Gastrocnemius medialis (tissue), 4 donors: ENCODE measurements at places on chromosomes 2 and 18. TPM values are rescaled to one million over a fixed set of nuclear protein-coding genes. Genes with fewer than 3 reads are reported as not detected.

DNA sequence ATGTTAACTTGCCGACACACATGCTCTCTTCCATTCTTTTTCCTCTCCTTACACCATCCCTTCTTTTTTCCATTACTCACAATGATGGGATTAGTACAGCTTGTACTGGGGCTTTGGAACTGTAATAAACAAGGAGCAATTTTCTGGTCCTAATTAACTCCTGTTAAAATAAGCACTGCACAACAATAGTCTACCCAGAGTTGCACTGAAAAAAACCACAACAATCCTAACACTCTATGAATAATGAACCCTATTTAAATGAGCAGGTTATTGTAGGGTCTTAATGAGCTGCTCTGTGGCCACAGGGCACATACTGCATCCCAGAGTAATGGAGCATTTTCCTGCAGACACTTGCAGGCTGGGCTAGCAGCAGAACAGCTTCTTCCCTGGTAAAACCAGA lies 380.3 kb downstream of the NRXN1 start:
- H3K27me3 ChIP-seq = no peaks in the 10 kb centered on the region
- no peak overlapping the region for H3K4me3 ChIP-seq
- H3K36me3 ChIP-seq = no peaks in the 10 kb centered on the region
- DNase-seq = no peak
- H3K27ac ChIP-seq = no peak overlapping the region

- H3K27me3 ChIP-seq = no peaks in the 10 kb centered on the region
- DNase-seq = peak; percentile 19
- H3K4me3 ChIP-seq = no peak overlapping the region
- no peaks in the 10 kb centered on the region for H3K4me1 ChIP-seq
Measured at GRCh38 chr2:235421618-235422017, 72.2 kb upstream of the AGAP1 start.

Gene IL36G
- total RNA-seq = not detected

DNA sequence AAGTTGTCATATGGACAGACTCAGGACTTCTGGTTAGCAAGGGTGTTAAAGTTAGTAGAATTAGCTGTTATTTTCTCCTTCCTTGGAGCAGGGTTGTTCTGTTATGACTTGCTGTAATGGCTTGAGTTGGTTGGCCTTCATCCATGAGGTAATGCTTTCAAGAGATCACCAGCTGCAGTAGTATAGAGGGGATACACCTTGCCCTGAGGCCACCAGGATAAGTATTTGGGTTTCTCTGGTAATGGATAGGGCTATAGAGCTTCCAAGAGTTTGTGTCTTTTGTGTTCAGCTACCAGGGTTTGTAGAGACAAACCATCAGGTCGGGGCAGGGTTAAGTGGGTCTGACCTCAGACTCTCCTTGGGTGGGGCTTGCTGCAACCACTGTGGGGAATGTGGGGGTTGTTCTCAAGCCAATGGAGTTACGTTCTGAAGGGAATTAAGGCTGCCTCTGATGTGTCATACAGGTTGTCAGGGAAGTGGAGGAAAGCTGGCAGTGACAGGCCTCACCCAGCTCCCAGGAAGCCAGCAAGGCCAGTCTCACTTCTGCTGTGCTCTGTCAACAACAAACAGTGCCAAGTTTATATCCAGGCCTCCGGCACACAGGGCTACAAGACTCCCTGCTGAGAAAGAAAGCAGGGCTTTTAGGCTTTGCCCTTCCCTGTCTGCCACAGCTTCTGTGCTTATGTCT lies 356.6 kb downstream of the SPAG16 start:
- H3K27ac ChIP-seq = no peak overlapping the region
- H3K27me3 ChIP-seq = no peaks in the 10 kb centered on the region
- no peaks in the 10 kb centered on the region for H3K4me1 ChIP-seq
- no peaks in the 10 kb centered on the region for H3K36me3 ChIP-seq
- H3K4me3 ChIP-seq = no peak overlapping the region

- no peaks in the 10 kb centered on the region for H3K36me3 ChIP-seq
- H3K4me3 ChIP-seq = no peak overlapping the region
- H3K4me1 ChIP-seq = peaks cover 90% of the 10 kb centered on the region
- H3K27me3 ChIP-seq = no peaks in the 10 kb centered on the region
- no peak for DNase-seq
Measured at GRCh38 chr18:11992096-11992790, 10.9 kb downstream of the IMPA2 start.

DNA sequence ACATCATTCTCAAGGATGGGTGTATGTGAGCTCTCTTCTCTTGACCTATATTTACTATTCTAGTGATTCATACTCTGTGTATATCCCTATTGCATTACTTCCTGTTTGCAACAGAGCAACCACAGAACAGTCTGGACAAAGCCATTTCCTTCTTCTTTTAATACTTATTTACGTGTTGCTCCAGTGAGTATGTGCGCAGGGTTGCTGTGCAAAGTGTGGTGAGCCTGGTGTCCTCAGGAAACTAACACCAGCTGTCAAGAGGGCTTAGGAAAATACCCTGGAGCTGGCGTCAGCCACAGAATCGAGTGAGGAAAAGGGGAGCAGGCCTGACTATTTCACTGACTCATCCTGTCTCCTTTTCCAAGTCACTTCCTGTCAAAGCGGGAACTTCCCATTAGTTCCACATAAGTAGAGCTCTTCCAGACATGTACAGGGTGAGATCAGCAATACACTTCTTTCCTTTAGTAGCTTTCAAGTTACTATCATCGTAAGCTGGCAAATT lies 214.1 kb upstream of the COPS8 start:
- peak; percentile 41 for DNase-seq
- H3K4me1 ChIP-seq = no peaks in the 10 kb centered on the region
- no peaks in the 10 kb centered on the region for H3K27me3 ChIP-seq
- no peak overlapping the region for H3K4me3 ChIP-seq
- no peaks in the 10 kb centered on the region for H3K36me3 ChIP-seq
- peak overlapping the region; percentile 67 for H3K27ac ChIP-seq

- H3K27me3 ChIP-seq = peaks cover 19% of the 10 kb centered on the region
- no peak for DNase-seq
- no peak overlapping the region for H3K27ac ChIP-seq
Measured at GRCh38 chr2:735670-736218, 58.5 kb upstream of the TMEM18 start.

DNA sequence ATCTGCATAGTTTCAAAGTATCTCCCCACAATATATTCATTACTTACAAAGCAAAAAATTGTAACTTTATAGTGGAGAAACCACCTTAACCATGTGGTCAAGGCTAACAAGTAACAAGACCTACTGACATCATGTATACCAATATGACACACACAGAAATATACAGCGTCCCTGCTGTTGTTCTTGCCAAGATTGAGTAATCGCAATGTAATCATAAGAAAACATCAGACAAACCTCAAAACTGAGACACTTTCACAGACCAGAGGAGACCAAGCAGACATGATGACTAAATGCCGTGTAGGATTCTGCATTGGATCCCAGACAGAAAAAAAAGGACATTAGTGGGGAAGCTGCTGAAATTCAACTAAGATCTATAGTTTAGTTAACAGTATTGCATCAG lies 123.0 kb downstream of the ACAA2 start:
- H3K36me3 ChIP-seq = no peaks in the 10 kb centered on the region
- no peak for DNase-seq
- no peaks in the 10 kb centered on the region for H3K4me1 ChIP-seq
- H3K4me3 ChIP-seq = no peak overlapping the region
- no peaks in the 10 kb centered on the region for H3K27me3 ChIP-seq

Gene ALPP
- total RNA-seq = not detected

Gene DNAJC5G
- total RNA-seq = not detected

GRCh38 chr2:68100189-68100588 lies 37.4 kb upstream of the C1D start:
- no peak overlapping the region for H3K27ac ChIP-seq
- no peaks in the 10 kb centered on the region for H3K27me3 ChIP-seq
- no peak for DNase-seq
- no peak overlapping the region for H3K4me3 ChIP-seq
- no peaks in the 10 kb centered on the region for H3K36me3 ChIP-seq
- peaks cover 9% of the 10 kb centered on the region for H3K4me1 ChIP-seq

GRCh38 chr2:158463496-158464095 lies 6.8 kb downstream of the PKP4 start:
- peaks cover 14% of the 10 kb centered on the region for H3K4me1 ChIP-seq
- no peaks in the 10 kb centered on the region for H3K27me3 ChIP-seq
- no peak overlapping the region for H3K4me3 ChIP-seq

- peak overlapping the region; percentile 60 for H3K27ac ChIP-seq
- peaks cover 4% of the 10 kb centered on the region for H3K4me1 ChIP-seq
- H3K4me3 ChIP-seq = peak overlapping the region; percentile 44
Measured at GRCh38 chr2:237922641-237923361, 44.0 kb upstream of the UBE2F start.

- no peaks in the 10 kb centered on the region for H3K27me3 ChIP-seq
- no peaks in the 10 kb centered on the region for H3K36me3 ChIP-seq
- no peaks in the 10 kb centered on the region for H3K4me1 ChIP-seq
- H3K27ac ChIP-seq = no peak overlapping the region
- H3K4me3 ChIP-seq = no peak overlapping the region
Measured at GRCh38 chr2:241482126-241482955, 26.0 kb downstream of the STK25 start.

Gene CAPN14
- total RNA-seq = not detected

Gene UGT1A10
- 0.12 TPM for total RNA-seq

DNA sequence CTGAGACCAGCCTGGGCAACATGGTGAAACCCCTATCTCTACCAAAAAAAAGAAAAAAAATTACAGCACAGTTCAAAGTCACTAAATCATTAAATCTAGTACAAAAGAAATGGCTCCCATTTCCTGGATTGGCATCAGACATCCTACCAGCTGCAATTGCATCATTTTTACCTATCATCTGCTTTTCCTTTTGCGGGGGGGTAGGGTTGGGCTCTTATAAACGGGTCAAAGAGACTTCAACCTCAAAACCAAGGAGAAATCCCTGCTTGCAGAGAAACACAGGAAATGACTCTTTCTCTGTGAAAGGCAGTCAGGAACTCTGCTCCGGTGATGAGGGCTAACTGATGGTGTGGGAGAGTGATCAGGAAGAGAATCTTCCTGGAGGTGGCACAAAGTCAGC lies 45.3 kb upstream of the RFX8 start:
- H3K27me3 ChIP-seq = no peaks in the 10 kb centered on the region
- H3K4me3 ChIP-seq = no peak overlapping the region

GRCh38 chr2:47057687-47058002 lies 97.5 kb downstream of the STPG4 start:
- no peak overlapping the region for H3K4me3 ChIP-seq
- no peaks in the 10 kb centered on the region for H3K27me3 ChIP-seq
- no peaks in the 10 kb centered on the region for H3K36me3 ChIP-seq
- DNase-seq = no peak

DNA sequence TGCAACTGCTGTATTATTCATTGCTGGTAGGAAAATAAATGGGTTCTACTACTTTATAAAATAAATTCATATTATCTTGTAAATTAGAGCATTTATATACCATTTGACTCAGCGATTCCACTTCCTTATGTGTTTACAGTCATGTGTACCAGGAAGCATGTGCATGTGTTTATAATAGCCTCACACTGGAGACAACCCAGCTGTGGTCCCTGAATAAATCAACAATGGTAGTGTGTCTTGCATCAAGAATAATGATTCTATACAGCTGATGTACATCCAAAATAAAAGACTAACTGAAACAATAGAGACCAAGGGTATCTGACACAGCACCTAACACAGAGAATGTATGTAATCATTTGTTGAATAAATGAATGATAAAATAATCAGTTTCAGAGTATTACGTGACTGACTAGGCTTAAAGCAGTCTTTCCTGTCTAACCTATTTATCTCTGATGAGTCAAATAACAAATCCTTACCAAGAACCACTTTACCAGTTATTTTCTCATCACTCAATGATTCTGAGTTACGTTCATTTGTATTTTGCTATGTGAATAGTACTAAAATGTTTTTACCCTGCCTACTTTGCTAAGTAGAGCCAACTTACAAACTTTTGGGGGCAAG lies 216.8 kb downstream of the UBE2E3 start:
- no peak for DNase-seq
- H3K27ac ChIP-seq = no peak overlapping the region
- no peaks in the 10 kb centered on the region for H3K27me3 ChIP-seq
- H3K4me1 ChIP-seq = no peaks in the 10 kb centered on the region
- H3K36me3 ChIP-seq = no peaks in the 10 kb centered on the region
- no peak overlapping the region for H3K4me3 ChIP-seq

DNA sequence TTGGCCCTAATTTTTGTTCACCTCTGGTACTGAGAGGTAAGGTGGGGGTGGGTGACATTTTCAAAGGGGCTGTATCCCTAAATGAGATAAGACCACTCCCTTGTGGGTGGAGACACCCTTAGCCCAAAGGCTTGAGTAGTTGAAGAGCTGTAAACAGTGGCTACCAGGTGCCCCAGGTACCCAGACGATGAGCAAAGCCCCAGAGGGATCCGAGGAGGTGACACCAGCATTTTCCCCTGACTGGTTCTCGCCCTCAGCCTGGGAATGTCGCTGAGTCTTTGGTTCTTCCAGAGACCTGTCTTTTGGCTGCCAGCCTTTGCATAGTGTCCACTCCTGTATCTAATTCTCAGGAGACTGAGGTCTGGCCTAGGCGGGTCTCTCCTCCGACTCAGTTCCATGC lies 36.5 kb downstream of the RRM2 start:
- no peaks in the 10 kb centered on the region for H3K36me3 ChIP-seq
- no peaks in the 10 kb centered on the region for H3K4me1 ChIP-seq
- no peak overlapping the region for H3K27ac ChIP-seq
- no peak for DNase-seq

GRCh38 chr18:73724958-73725357 lies 422.7 kb downstream of the FBXO15 start:
- H3K4me1 ChIP-seq = no peaks in the 10 kb centered on the region
- H3K36me3 ChIP-seq = no peaks in the 10 kb centered on the region
- H3K27me3 ChIP-seq = no peaks in the 10 kb centered on the region
- no peak for DNase-seq

Gene SF3B6
- 69.8 TPM for total RNA-seq

Gene CLEC4F
- total RNA-seq = not detected

GRCh38 chr2:39380525-39381150 lies 56.4 kb downstream of the MAP4K3 start:
- H3K4me1 ChIP-seq = peaks cover 57% of the 10 kb centered on the region
- H3K4me3 ChIP-seq = no peak overlapping the region
- H3K36me3 ChIP-seq = no peaks in the 10 kb centered on the region
- H3K27ac ChIP-seq = peak overlapping the region; percentile 90
- no peaks in the 10 kb centered on the region for H3K27me3 ChIP-seq

GRCh38 chr2:70467831-70468779 lies 85.5 kb downstream of the TGFA start:
- H3K27ac ChIP-seq = no peak overlapping the region
- no peak for DNase-seq
- no peaks in the 10 kb centered on the region for H3K27me3 ChIP-seq
- no peaks in the 10 kb centered on the region for H3K36me3 ChIP-seq

Gene ELOA2
- total RNA-seq = not detected

Gene CHRND
- 97.0 TPM for total RNA-seq

Gene HOXD11
- total RNA-seq = 0.24 TPM

Gene NGEF
- not detected for total RNA-seq
